Left lung (tissue), 14 donors: ENCODE measurements at places on chromosomes 5 and 9. TPM values are rescaled to one million over a fixed set of nuclear protein-coding genes. Genes with fewer than 3 reads are reported as not detected.

The POLR3G gene
- total RNA-seq = 2.0 TPM

The N4BP3 gene
- total RNA-seq = 3.6 TPM

The OR13C5 gene
- total RNA-seq = not detected

The PLPP7 gene
- 2.3 TPM for total RNA-seq

The PCDHB14 gene
- 3.0 TPM for total RNA-seq

The MAMDC4 gene
- 14.7 TPM for total RNA-seq
